ENCODE measurements at places on chromosomes 7 and 10. TPM values are rescaled to one million over a fixed set of nuclear protein-coding genes. Genes with fewer than 3 reads are reported as not detected.

Gene RSPH10B2
- 0.14 TPM for total RNA-seq

Gene ATOH7
- not detected for total RNA-seq

Gene ZNF716
- under 0.01 TPM for total RNA-seq

Gene FAM25G
- not detected for total RNA-seq

Data from smooth muscle cell of bladder (primary cell).